ENCODE measurements at places on chromosomes 12 and 14.

DNA sequence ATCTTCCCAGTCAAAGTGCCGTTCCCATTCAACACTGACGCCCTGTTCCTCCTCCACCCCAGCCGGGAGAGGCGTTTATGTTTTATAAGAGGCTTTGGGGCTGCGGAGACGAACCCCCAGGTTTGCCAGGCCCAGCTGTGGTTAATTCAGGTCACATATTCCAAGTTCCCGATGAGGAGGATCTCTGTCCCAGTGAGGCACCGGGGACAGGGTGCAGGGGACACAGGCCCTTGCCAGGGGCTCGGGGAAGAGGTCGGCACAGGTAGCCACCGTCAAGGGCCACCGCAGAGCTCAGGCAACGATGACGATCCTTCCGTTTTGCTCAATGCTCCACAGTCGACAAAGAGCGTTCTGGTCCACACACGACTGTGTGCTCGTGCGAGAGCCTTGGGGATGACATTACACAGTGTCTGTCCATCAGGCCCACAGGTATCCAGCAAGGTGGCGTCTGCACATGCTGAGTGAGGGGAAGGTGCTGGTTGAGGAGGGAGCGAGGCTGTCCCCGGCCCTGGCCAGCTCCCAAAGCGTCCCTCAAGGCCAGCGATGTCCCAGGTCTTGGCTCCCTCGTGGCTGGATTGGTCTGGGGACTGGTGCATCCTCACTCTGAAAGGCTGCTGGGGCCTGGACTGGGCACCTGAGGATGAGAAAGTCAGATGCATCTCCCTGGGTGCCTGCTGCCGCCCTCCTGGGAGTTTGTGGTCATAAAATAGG lies 189.2 kb upstream of the C14orf180 start:
- DNase-seq = no peak

DNA sequence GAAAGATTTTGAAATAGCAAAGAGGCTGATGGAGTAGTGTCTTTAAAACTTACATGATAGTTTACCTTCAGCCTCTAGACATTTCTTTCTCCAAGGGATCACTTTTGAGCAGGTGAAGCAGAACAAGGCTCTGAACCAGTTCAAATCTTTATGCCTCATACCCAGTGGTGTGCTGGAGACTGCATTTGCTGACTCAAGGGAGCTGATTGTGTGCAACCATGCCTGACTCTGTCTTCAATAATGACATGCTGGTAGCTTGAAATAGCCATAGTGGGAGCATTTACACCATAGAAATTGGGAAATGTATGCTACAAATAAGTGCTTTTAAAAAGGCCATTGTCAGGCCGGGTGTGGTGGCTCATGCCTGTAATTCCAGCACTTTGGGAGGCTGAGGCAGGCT lies 482.0 kb downstream of the TMTC2 start:
- DNase-seq = no peak

GRCh38 chr14:50087341-50088116 lies 28.8 kb downstream of the VCPKMT start:
- DNase-seq = no peak

GRCh38 chr12:52847335-52848102 lies 1.3 kb downstream of the KRT78 start:
- no peak for DNase-seq

DNA sequence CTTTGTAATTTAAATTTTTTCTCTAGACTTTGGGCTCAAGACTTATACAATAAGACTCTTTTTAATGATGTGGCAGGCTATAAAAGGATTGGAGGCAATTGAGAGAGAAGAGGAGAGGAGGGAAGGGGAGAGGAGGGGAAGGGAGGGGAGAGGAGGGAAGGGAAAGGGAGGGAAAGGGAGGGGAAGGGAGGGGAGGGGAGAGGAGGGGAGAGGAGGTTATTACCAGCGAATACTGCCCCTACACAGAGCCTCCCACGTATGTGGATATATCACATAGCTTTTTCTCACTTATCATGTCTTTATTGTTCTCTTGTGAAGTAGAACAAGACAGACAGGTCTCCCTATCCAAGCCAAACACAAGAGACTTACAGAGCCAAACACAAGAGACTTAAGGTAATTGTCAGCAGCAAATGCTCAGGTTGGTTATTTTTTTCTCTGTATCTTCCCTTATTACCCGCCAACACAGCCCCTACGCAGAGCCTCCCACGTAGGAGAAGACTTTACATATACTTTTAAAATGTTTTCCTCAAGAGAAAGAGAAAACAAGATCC lies 63.1 kb downstream of the DRAM1 start:
- DNase-seq = no peak

GRCh38 chr12:49567302-49567610 lies 686 bp downstream of the MCRS1 start:
- DNase-seq = no peak

- DNase-seq = no peak
These were observed 26.7 kb downstream of the BTG1 start for GRCh38 chr12:92118826-92119536.

- no peak for DNase-seq
These were observed 309.2 kb downstream of the SLC16A7 start for GRCh38 chr12:59904874-59905521.

GRCh38 chr14:73741386-73741875 lies 27.2 kb upstream of the PNMA1 start:
- DNase-seq = peak; percentile 45

GRCh38 chr14:90567191-90567590 lies 170.4 kb downstream of the CALM1 start:
- DNase-seq = no peak

DNA sequence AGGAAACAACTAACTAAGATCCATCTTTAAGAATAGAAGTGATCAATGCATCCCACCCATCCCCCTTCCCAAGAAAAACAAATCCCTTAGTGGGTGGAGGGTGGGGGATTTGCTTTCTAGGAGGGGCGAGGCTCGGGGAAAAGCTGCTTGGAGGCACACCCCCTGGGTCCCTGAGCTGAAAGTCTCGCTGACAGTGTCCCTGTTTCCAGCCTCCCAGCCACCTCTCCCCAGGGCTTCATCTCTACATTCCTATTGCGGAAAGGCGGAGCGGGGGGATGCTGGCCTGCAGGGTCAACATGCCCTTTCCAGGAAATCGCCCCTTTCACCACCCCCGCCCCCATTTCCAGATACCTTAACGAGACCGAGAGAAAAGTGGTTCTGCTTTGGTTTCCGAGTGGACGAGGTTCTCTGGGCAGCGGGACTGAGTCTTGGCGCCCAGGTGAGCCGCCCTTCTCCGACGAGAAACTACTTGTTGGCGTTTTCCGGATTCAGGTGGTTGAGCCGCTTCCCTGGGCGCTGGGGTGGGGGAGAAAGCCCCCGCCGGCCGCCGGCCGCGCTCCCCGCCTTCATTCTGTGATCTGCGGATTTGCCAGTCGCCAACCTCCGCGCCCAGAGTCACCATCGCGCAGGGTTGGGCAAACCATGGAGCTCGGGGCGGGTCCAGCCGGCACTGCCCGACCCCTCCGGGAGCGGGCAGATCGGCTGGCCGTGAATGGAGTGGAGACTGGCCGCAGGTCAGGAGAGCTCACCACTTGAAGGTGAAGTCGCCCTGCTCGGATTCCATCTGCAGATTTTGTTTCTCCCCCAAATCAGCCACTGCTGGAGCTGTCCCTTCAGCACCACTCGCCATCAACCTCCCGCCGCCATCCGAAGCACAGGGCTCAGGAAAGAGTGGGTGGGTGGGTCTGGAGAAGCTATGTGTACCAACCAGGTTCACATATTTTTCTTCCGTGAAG lies 505 bp downstream of the KCNC2 start:
- DNase-seq = no peak

GRCh38 chr12:58657190-58657589 lies 263.1 kb downstream of the LRIG3 start:
- DNase-seq = no peak

DNA sequence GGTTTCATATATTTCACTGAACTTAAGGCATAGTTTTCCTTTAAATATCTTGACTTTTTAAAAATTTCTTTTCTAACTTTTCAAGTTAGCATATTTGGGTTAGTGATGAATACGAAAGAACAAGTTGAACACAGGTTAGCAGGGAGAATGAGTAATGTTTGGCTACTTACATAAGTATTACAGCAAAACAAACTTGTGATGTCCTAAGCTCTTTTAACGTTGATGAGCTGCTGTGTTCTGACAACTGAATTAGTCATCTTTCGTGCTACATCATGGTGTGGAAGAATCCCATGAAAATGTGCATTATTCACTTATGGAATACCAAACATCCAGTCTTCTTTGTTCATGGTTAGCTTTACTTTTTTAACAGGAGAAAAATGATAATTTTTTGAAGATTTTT lies 36.3 kb upstream of the PDZRN4 start:
- DNase-seq = no peak

- DNase-seq = no peak
These were observed 74.0 kb downstream of the B4GALNT3 start for GRCh38 chr12:533718-534117.

- no peak for DNase-seq
These were observed 38.7 kb downstream of the GLT8D2 start for GRCh38 chr12:104011253-104011652.

DNA sequence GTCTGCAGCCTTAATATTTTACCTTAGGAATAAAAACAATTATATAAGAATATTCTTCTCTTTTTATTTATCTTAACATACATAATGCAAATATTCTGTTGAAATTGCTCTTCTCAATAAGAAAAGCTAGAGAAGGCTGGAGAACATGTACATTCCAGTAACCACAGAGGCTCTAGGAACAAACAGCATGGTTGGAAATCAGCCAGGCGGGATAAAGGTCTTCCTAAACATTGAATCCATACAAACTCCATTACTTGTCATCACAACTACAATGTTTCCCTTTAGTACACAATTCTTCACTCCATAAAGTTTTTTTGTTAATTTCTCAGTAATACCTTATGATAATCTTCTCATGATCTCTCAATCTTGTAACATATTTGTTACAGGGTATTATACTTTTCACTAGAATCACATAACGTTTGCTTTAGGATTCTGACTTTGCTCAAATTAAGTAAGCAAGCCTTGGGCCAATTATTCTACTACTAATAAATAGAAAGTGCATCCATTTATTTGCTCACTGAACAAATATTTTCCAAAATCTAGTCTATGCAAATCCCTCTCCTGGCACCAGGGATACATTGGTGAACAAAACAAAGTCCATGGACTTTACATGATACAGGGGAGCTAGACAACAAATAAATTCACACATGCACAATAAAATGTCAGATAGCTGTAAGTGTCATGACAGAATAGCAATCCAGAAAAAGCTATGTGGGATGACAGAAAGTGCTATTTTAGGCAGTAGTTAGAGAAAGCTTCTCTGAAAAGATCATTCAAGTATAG lies 237.5 kb upstream of the TMTC1 start:
- no peak for DNase-seq

DNA sequence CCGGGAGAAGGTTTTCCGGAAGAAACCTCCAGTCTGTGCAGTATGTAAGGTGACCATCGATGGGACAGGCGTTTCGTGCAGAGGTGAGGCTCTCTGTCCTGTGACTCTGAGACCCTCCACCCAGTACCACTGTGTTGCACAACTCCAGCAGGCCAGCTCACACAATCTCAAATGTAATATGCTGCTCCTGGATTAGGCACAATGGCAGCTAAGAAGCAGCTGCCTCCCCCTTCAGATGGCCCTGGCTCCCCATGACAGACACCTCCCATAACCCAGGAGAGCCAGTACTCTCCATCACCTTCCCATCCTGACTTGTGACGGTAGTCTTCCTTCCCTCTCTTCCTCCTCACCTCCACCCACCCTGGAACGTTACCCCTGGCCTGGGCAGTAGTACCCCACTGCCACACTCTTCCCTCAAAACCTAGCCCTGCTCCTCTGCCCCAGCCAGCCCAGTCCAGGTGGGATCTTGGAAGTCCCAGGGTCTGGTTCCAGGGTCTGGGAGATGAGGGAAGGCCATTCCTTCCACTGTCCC lies 2.1 kb downstream of the TNS2 start:
- no peak for DNase-seq

DNA sequence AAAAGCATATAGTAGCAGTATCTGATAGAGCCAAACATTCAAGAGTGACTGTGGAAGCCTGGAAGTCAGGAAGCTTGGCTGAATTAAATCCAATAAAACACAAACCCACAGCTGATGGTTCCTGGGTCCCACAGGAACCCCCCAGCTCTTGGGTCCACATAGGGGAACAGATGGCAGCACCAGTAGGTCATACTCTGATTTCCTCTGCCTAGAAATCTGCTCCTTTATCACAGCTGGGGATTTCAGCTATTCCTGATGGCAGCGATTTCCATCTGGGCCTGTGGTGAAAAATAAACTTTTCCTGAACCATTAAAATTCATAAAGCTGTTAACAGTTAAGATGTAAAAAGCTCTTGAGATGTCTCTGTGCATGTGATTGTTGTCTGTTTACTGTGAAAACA lies 202.0 kb upstream of the FRMD6 start:
- no peak for DNase-seq

GRCh38 chr12:63040526-63041220 lies 105.7 kb upstream of the PPM1H start:
- no peak for DNase-seq

DNA sequence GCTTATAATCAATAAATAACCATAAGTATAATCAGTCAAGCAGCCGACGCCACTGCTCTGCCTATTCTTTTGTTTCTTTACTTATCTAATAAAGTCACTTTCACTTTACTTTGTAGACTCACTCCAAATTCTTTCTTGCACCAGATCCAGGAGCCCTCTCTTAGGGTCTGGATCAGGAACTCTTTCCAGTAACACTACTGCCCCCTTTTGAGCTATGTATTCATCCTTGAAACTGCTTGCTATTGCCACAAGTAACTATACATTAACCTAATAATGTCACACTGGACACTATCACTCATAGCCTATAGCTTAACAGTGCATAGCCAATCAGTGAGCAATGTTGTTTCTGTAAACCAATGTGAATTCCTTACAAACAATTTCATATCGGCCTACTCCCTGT lies 2.8 kb upstream of the NID2 start:
- no peak for DNase-seq

DNA sequence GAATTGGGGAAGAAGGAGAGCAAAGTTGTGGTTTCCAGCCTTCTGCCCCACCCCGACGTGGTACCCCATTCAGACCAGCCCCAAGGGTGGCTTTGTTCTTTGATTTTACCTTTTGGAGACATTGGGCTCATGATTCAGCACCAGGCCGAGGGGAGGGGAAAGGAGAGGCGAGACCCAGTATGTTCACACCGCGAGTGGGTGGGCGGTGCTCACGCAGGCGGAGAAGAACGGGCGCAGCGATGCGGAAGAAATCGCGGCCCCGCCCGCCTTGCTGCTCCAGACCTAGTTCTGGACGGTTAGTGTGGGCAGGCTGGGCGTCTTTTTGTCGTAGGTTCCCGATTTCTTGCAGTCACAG lies 963 bp downstream of the ATL1 start:
- DNase-seq = no peak

- DNase-seq = no peak
These were observed 102.6 kb upstream of the MED13L start for GRCh38 chr12:116380108-116380507.

- DNase-seq = no peak
These were observed 120.9 kb downstream of the TMTC1 start for GRCh38 chr12:29662734-29663323.

Data from stimulated activated CD8-positive, alpha-beta memory T cell treated with anti-CD3 and anti-CD28 coated beads, Interleukin-7, amount 100 ng/mL, for 1 hour (primary cell).